Urothelium cell line (cell line): ENCODE measurements at places on chromosomes 7 and 10.

- no peak for DNase-seq
Measured at GRCh38 chr7:129947049-129947448, 5.7 kb downstream of the UBE2H start.

DNA sequence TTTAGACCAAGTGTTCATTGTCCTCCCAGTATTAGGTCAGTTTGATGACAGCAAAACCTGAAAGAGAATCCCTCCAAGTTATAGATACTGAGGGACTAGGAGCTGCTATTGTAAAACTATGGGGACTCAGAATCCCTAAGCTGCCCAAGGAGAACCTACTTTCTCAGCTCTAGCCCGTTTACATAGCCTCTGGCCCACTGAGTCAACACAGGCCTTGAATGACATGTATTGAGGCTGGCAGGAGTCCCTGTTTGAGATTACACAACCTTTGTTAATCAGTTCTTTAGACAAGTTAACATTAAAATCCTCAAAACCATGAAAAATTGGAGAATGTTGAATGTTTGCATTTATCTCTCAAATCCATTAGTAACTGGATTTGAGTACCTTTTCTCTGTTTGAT lies 1079.0 kb downstream of the KCNMA1 start:
- no peak for DNase-seq

GRCh38 chr10:86512137-86512536 lies 9.5 kb downstream of the WAPL start:
- no peak for DNase-seq

DNA sequence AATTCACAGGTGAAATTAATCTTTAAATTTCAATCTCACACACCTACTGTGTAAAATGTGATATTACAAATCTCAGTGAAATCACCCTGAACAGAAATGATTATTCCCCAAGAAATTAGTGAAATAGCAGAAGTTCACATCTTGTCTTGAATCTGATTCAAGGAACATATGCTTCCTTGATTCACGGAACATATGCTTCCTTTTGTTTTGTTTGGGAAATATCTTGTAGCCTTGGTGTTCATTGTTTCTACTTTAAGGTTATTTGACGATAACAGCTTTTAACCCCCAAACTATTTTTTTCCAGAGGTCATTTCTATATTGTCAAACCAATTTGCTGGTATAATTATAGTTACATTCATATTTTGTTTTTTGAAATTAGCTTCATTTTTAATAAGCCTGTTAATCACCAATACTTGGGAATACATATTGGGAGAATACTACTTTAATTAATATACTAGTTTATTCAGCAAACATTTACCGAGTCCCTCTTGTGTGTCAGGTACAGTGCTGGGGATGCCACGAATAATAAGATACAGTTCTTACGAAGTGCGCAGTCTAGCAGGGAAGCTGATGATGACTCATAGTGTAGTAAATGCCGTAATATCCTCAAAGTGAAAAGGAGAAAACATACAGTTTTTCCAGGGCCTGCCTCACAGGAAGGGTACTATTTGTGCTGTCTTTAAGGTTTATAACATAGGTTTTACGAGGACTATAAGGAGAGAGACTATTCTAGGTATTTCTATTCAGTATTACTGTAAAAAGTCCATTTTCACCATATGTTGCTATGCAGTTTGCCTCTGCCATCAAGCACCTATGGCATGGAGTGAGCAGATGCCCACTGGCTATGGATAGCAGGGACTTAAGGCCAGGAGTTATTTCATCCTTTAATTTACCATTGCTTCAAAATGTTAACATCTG lies 32.5 kb downstream of the PRKAR2B start:
- DNase-seq = peak; percentile 37

GRCh38 chr7:155461631-155462030 lies 3.7 kb downstream of the EN2 start:
- no peak for DNase-seq

DNA sequence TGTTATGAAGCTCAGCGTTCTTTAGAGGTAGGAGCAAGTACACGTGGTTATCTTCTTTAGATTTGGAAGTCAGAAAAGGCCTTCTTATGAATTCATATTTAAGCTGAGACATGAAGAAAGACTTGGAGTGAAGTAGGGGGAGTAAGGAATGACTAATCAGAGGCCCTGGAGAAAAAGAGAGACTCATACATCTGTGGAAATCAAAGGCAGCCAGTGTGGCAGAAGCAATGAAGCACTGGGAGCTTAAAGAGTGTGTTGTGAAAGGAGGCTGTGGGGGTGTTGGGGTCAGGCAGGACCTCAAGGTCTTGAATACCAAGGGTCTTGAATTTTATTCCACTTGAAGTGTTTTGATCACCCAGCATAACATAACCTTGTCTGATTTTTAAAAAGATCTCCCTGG lies 35.7 kb upstream of the FGL2 start:
- no peak for DNase-seq

GRCh38 chr7:110001254-110001938 lies 1089.5 kb upstream of the LRRN3 start:
- DNase-seq = no peak

DNA sequence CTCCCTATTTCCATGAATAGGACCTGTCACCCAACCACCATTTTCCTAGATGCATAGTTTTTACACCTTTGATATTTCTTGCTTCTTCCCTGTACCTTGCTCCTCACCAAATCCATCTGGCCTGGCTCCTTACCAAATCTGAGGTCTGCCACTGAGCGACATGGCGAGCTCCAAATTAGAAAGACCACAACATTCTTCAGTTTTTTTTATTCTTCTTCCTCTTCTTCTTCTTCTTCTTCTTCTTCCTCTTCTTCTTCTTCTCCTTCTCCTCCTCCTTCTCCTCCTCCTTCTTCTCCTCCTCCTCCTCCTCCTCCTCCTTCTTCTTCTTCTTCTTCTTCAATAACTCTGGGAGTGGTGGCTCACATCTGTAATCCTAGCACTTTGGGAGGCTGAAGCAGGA lies 7.1 kb downstream of the CPED1 start:
- DNase-seq = no peak

- peak; percentile 74 for DNase-seq
Measured at GRCh38 chr7:29139191-29139590, 7.1 kb downstream of the CPVL start.

GRCh38 chr7:55381696-55382095 lies 16.6 kb downstream of the LANCL2 start:
- DNase-seq = no peak

DNA sequence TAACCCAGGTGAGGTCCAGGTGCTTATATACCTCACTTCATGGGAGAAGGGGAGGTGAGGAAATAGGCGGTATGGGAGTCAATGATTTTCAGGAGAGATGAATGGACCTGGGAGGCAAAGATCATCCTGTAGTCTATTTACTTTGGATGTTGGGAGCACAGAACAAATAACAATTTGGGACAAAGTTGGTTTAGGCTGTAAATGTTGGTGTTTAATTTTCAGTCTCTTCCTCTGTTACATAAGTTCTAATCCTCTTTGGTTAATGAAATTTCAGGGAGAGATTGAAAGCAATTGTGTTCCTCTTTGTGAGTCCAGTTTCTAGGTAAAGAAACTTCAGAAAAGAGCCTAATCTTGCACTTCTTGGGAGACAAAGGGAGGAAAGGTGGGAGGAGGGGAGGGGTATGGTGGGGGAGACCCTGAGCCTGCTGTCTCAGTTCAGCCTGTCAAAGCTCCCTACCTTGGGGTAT lies 46.9 kb downstream of the AKR1C4 start:
- no peak for DNase-seq

DNA sequence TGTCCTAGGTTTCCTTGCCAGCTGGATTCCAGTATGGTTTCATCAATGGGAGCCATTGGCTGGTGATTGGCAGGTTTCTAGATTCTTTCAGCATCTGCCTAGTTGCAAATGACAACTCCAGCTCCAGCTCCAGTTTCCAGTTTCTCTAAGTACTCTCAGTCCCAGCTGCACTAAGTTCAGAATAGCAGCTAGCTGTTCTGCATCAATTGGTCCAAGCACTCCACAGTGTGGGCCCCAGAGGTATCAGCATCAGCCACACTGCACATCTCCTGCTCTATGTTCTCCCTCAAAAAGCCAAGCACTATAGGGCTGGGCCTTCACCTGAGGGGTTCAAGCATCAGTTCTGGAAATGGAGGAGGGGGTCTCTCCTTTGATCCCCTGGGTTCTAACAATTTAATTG lies 143.4 kb downstream of the VPS50 start:
- no peak for DNase-seq

DNA sequence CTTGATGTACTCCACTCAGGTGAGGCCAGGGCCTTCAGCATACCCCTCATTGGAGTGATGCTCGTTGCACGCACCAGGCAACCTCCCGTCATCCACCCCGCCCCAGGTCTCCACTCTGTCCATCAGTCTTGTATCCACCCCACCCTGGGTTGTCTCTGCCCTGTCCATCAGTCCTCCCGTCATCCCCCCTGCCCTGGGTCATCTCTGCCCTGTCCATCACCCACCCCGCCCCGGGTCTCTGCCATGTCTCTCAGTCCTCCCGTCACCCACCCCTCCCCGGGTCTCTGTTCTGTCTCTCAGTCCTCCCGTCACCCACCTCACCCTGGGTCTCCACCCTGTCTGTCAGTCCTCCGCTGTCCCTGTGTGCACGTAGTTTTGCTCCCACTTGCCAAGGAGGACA lies 59.9 kb downstream of the WDR37 start:
- DNase-seq = no peak

- DNase-seq = no peak
Measured at GRCh38 chr10:31011665-31012022, 20.0 kb downstream of the ZNF438 start.

GRCh38 chr10:30415593-30415992 lies 18.4 kb upstream of the MAP3K8 start:
- no peak for DNase-seq

DNA sequence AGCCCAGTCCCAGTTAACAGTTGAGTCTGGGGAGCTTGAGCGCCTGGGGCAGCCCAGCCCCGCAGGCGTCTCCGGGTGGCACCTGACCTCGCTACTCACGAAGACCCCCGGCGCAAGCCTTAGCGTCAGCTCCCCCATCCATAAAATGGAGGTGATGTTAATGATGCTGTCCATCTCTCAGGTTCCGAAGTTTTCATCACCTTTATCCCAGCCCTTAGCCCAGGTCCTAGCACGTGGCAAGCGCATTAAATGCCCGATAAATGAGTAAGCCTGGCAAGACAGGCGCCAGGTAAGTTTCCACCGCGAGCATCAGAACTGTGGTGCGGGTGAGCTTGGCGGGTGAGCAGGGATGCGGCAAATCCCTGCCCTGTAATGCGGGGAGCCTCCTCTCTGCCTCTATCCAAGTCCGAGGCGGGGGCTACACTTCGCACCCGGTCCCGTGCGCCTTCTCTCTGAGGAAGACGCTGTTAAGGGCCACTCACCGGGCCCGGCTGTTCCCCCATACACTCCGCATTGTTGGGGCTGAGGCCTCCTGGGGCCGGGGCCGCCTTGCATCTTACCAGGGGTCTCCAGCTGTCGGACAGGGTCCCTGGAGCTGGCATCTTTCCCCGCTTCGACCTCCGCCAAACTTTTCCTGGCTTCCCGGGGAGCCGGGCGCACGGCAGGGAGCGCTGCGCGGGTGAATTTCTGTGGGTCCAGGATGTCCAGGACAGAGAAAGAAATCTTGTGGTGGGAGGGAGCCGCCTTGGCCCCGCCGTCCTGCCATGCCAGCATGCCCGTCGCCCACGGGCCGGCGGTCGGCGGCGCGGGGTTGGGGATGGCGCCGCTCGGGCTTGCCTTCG lies 444 bp downstream of the NKX1-2 start:
- no peak for DNase-seq

DNA sequence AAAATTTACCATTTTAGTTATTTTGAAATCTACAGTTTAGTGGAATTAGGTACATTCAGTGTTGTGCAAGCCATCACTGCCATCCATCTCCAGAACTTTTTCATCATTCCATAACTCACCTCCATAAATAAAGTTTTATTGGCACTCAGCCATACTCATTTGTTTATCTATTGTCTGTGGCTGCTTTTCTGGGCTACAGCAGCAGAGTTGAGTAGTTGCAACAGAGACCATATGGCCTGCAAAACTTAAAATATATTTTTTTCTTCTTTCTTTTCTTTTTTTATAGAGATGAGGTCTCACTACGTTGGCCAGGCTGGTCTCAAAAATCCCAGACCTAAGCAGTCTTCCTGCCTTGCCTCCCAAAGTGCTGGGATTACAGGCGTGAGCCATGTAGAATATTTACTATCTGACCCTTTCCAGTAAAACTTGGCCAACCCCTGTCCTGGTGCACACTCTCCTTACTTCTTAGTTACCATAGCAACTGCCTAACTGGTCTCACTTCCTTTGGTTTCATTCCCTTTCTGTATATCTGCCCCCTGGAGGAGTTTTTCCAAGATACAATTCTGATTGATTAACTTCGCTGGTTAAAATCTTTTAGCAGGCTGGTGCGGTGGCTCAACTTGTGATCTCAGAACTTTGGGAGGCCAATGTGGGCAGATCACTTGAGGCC lies 133.2 kb downstream of the CUX1 start:
- no peak for DNase-seq

DNA sequence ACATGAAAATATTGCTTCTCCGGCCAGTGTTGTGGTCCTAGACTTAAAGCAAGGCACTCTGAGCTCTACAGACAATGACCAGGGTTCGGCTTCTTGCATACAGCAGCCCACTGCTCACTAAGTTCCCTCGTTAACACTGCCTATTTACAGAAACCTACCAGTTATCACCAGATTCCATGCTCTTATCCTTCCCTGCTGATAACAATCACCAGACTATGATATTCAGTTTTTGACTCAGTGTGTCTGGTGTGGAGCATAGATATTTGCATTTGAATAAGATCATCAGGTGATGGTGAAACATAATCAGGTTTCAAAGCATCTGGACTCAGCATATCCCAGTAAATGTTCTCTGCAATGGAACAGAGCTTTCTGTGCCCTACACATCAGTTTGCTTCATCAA lies 182.3 kb downstream of the SNX13 start:
- DNase-seq = no peak

DNA sequence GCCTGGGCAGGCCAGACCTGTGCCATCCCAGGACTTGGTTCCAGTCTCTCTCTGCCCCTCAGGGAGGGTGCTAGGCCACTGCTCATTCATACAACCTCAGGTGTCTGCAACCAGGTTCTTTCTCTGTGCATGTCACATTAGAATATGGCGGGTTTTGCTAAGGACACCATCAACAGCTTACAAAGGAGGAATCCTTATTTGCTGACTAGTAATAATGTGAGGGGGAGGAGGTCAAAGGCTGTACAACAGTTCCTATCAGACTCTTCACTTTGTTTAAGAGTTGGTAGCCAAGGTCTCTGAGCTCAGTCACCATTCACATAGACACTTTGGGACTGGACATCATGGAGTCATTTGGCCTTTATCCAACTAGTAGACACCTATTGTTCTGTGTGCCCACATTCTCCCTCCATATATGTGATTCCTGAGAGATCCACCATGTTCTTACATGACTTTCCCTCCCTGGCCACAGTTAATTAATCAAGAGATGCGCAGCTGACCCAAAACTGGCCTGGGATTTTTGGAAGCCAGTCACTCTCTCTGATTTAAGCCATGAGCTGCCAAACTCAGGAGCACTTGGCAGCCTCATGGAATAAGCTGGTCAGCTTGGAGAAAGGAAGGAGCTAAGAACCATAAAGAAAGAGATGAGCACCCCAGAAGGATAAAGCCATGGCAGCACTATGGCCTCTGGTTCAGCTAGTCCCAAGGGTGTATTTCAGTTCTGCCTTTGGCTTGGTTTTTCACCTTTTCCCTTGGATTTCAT lies 51.2 kb downstream of the DPCD start:
- no peak for DNase-seq
